ENCODE measurements at places on chromosomes 7 and 10.

GRCh38 chr7:154968336-154969001 lies 34.5 kb downstream of the PAXIP1 start:
- peak; percentile 58 for DNase-seq

- DNase-seq = no peak
Measured at GRCh38 chr7:129295015-129295423, 70.2 kb downstream of the AHCYL2 start.

DNA sequence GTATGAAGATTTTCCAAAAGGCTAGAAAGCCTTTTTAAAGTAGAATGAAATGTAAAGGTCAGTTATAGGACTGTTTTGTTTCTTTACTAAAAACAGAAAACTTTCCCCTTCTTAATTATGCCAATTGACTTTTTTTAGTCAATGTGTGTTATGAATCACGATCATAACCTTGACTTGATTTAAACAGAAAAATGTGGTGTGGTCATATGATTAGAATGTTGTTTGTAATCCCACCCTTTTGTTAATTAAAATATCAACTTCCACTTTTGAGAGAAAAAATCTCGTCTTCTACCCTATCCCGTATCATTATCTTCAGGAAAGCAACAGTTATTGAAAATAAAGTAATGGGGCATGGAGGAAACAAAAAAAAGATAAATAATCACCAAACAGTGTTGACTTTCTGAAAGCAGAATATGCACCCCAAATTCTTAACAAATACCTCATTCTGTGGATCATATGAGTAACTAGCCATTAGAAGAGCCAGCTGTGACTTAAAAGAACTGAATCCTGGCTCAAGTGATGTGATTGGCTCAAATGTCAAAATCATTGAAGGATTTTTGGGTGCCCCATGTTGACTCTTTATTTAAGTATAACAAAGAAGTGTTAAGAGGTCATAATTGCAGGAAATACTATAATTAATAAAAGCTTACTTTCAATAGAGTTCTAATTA lies 32.3 kb upstream of the SLC16A12 start:
- no peak for DNase-seq

DNA sequence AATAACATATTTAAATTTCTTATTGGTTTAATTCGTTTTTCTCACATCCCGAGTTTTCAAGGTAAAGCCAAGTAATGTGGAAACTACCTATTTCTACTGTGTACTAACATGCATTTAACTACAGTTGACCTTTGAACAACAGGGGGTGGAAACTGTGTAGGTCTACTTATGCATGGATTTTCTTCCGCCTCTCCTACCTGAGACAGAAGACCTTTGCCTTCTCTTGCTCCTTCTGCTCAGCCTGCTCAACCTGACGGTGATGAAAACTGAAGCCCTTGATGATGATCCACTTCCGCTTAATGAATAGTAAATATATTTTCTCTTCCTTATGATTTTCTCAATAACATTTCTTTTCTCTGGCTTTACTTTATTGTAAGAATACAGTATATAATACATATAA lies 18.5 kb downstream of the MEOX2 start:
- DNase-seq = no peak

DNA sequence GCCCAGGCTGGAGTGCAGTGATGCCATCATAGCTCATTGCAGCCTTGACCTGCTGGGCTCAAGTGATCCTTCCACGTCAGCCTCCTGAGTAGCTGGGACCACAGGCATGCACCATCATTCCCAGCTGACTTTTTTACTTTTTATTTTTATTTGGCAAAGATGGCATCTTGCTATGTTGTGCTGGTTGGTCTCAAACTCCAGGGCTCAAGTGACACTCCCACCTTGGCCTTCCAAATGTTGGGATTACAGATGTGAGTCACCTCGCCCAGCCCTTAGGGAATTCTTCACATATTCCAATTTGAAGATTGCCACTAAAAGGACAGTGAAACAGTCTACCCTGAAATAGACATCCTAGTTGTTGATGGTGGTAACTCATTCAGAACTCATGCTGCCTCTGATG lies 27.7 kb downstream of the SUGCT start:
- no peak for DNase-seq

GRCh38 chr7:70193514-70193913 lies 595.2 kb downstream of the AUTS2 start:
- DNase-seq = no peak

- DNase-seq = no peak
Measured at GRCh38 chr10:123974406-123974805, 82.8 kb upstream of the CPXM2 start.

DNA sequence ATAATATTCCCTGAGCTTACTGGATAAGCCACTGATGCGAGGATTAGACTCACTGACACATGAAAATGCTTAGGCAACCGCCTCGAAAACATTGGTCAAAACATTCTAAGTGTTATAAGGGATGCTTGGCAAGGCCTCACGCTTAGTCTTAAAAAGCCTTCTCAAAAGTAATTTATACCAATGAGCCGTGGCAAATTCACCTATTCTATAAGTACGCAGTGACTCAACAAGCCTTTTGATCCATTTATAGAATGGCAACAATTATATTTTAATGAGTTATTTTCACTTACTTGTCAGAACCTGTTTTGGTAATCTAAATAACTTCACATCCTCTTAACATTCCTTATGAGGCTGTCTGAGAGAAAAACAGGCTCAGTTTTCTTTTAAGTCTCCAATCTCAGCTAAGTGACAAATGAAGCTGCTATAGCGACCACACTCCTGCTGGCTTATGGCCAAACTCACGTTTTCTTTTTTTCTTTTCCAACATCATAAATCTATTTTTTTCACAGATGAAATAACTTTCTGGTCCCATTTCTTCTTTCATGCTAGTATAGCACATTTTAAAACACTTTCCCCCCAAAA lies 121.2 kb upstream of the AFAP1L2 start:
- DNase-seq = peak; percentile 70

- no peak for DNase-seq
Measured at GRCh38 chr10:103969436-103969835, 2.5 kb downstream of the SLK start.

DNA sequence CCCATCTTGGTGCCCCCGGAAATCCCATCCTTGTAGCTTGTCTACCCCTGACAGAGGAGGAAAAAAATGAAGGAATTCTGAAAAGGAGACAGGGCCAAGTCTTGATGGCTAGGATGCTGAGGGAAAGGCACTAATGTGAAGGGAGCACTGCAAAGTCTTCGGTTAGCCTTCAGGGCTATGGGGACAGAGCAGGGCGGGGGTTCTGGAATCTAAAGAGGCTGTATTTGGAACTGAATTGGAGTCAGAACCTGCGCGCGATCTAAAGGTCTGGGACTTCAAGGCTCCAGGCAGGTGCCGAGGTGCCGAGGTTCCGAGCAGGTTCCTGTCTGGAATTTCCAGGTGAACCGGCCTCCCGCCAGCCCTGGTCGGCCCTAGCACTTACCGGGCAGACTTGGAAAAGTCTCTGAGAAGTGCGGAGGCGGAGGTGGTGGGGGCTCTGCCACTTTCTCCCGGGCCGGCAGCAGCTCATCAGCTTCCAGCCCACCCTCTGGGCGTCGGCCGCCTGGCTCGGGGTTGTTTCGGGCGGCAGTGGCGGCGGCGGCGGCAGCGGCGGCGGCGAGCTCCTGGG lies 781 bp downstream of the GBX1 start:
- DNase-seq = no peak

DNA sequence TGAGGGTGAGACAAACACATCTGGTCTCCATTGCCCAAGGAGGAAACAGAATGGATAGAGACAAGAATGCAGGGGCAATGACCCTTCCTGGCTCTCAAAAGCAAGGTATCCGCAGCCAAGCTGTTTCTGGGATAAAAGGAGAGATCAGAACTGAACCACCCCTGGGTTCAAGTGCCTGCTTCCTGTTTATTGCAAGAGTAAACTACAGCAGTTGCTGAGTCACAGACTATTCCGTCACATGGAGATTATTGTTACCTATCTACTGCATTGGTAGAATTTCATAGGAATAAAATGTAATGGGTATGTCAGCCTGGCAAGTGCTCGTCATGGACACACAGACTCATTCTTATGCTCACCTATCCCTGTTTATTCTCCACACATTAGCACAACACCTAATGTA lies 821.6 kb downstream of the GRID1 start:
- DNase-seq = no peak

DNA sequence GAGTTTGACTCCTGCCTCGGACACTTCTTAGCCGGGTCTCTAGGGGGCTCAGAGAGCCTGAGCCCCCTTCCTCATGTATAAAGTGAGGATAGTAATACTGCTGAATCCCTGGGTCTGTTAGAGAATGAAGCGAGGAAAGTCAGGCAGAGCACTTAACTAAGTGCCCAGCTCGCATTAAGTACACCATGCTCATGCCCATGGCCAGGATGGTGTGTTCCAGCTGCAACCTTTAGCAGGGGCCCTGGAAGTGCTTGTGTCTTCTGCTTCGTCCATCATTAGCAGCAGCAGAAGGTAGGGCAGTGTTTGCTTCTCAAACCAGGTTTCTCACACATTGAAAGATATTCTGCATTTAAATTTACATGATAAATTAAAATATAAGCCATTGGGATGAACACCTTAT lies 27.3 kb upstream of the WDFY4 start:
- DNase-seq = no peak

GRCh38 chr7:38448584-38449234 lies 175.3 kb upstream of the TARP start:
- DNase-seq = no peak

- no peak for DNase-seq
Measured at GRCh38 chr7:40211276-40212003, 76.6 kb downstream of the SUGCT start.

GRCh38 chr10:124168991-124169802 lies 75.8 kb upstream of the CHST15 start:
- DNase-seq = no peak

- DNase-seq = no peak
Measured at GRCh38 chr10:132684164-132684891, 101.6 kb downstream of the NKX6-2 start.

- DNase-seq = no peak
Measured at GRCh38 chr10:15374156-15374555, 3.1 kb upstream of the FAM171A1 start.

- no peak for DNase-seq
Measured at GRCh38 chr10:67550838-67551402, 145.1 kb downstream of the CTNNA3 start.

- DNase-seq = no peak
Measured at GRCh38 chr10:73110345-73110849, at the start of gene NUDT13. TSS of gene NUDT13 (plus strand) at chr10:73110455. CDS start at chr10:73114366, 3,911 bp downstream.

- no peak for DNase-seq
Measured at GRCh38 chr7:44155191-44156185, 14.4 kb upstream of the MYL7 start.

DNA sequence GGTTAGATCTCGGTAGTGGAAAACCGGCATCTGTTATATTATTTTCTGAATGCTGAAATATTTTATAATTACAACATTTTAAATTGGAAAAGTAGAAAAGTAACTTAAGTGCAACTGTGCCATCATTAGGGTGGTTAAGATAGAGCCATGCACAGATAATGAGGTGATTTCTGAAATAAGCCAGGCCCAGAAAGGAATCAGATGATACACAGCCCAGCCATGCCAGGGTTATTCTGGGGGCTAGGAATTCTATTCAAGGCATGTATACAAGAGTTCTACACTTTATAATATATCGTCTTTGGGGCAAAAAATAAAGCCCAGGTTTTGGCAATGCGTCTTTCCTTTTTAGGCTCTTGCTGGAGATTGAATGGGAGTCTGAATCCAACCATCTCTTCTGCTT lies 128.7 kb downstream of the ITGB8 start:
- no peak for DNase-seq

- no peak for DNase-seq
Measured at GRCh38 chr10:105140600-105140999, 499.5 kb downstream of the SORCS3 start.

GRCh38 chr10:68139448-68140272 lies 30.4 kb downstream of the MYPN start:
- DNase-seq = no peak

GRCh38 chr7:2750004-2750407 lies 62.0 kb downstream of the AMZ1 start:
- no peak for DNase-seq

DNA sequence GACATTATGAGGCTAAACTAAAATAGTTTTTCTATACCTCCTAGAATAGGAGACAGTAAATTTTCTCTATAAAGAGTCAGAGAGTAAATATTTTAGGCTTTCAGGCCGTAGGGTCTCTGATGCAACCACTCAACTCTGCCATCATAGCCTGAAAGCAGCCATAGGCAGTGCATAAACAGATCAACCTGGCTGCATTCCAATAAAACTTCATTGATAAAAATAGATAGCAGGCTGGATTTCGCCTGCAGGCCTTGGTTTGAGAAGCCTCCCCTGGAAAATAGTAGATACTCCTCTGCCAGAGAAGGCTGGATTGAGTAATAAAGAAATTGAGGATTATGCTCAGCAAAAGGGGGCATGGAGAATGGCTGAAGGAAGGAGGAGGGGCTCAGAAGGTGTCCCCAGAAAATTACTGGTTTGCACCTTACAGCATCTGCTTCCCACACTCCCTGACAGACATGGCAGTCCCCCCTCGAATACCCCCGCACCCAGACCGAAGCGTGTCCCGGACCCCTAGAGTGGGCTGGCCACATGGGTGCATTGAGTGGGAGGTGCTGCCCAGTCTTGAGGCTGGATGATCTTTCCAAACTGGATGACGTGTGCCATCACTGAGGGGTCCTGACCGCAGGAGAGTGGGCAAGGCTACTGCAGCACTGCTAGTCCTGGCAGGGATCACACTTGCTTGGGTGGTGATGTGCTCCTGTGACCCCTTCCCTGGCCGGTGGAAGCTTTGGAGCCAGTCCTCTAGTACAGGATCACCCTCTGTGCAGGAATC lies 126.6 kb downstream of the PTPN20 start:
- no peak for DNase-seq

DNA sequence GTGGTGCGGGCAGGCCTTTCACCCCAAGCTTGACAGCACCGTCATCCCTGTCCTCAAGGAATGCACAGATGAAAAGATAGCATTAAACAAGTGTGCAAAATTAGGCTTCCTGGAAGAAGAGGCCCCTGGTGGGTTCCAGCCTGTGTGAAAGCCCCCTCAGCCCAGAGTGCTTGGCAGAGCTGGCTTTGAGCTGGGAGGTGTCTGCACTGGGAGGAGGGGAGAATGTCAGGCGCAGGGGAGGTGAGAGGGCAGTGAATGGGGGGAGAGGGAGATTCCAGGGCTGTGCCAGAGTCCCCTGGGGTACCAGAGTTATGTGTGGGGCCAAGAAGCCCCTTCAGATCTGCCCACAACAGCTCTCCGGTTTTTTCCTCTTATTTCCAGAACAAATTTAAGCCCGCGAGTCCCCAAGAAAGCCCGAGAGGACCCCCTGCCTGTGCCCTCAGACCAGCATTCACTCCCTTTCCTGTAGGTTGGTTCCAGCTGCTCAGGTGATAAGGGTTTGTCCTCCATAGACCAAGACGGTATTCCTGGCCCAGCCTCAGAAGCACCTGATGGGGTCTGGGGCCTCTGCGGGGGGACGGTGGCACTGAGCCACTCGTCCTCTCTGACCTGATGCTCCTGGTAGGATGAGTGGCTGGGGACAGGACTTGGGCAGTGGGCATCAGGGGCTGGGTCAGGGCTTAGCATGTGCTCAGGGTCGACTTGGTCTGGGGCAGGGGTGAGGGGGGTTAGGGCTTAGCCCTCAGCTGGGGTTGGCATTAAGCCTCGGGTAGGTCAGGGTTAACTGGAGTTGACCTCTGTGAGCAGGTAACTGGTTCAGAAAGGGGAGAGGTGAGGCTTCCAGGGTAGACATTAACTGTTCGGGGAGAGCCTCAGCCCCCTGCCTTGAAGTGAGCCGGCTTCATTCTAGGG lies 43.4 kb downstream of the ADCYAP1R1 start:
- no peak for DNase-seq

GRCh38 chr10:97915346-97916131 lies 65.9 kb downstream of the GOLGA7B start:
- DNase-seq = no peak

All from DMS79 treated with DMSO at 0.1 percent for 48 hours (cell line).